SK-N-SH (cell line): ENCODE measurements at places on chromosomes 7 and 10.

DNA sequence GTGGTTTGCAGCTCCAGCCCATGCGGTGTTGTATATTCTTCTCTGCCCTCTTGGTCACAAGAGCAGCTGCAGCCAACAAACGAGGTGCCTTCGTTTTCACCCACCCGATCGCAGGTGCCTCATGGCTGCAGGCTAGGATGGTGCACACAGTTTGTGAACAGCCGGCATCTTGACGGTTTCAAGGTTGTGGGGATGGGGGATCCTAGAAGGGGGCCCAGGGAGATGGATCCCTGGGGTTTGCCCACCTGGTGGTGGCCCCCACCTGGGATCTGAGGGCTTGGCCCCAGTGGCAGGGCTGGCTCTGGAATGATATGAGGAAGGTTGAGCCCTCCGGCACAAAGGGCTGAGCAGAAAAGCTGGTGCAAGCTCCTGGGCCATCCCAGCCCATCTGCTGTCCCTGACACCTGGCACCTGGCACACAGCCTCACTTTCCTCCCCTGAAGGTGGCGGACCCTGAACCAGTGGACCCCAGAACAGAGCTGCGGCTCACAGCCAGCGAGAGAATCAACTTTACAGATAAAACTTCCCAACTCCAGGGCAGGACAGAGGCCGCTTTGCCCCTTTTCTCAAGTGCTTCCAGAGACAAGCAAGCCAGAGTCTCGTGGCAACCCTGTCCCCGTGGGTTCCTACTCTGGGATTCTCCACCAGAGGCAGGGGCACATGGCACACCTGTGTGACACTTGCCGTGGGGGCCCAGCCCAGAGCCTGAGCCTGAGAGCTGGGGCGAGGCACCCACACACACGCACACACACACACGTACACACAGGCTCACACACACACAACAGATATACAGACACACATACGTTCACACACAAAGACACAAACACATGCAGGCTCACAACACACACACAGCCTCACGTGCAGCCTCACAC, 177.3 kb upstream of the PPP2R2D start:
- peak; percentile 6 for DNase-seq

- no peak for DNase-seq
Observed at GRCh38 chr10:61882621-61883370, 18.7 kb upstream of the ARID5B start.

- peak; percentile 85 for DNase-seq
Observed at GRCh38 chr10:101014230-101014884, 14.7 kb downstream of the LZTS2 start.

GRCh38 chr7:145053781-145054180, 217.9 kb upstream of the TPK1 start:
- DNase-seq = no peak

DNA sequence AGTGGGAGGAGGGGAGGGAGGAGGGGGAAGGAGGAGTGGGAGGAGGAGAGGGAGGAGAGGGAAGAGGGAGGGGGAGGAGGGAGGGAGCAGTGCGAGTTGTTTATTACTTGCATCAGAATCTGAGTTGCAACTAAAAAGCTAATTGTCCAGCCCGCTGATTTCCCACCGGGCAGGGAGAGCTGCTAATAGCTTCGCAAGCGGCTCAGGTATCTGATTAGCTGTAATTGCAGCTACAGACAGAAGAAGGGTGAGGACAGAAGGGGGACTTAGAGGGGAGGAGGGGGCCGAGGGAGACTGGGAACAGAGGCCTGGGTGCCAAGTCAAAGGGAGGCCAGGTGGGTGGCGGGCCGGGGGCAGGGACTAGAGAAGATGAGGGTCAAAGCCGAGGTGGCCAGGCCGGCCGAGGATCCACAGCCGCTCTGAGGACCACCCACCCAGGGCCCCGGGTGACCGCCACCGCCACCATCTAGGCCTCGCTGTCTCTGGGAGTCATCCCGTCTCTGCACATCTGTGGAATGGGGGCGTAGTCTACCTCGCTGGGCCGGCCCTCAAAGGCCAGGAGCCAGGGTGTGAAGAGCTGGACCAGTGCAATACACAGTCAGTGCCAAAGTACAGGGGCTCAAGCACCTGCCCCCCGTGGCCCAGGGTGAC, 54.2 kb downstream of the MICALL2 start:
- DNase-seq = peak; percentile 51
